ENCODE measurements at places on chromosomes 7 and 10.

DNA sequence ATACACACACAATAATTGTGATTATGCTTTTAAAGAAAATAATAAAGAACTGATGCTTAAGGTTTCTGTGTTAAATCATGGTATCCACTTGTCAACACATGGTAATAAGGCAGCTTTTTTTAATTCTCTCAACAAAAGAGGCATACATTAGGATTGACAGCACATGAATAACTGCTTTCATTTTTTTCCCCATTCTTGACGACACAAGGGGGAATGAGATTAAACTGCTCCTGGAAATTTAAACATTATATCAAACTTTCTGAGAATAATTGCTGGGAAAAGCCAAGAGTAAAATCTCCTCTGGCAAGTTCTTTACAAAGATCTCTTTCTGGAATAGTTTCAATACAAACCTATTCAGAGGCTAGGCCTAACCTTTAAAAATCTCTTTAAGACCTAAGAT, 99.0 kb upstream of the GPR22 start:
- no peak for DNase-seq

GRCh38 chr7:151963895-151964870, 7.9 kb downstream of the GALNTL5 start:
- DNase-seq: no peak

- DNase-seq: no peak
Measured at GRCh38 chr10:115867305-115867704, 405.7 kb downstream of the GFRA1 start.

GRCh38 chr10:47164800-47165128, 135.2 kb upstream of the GDF10 start:
- DNase-seq: no peak

GRCh38 chr10:119478811-119479341, 63.6 kb downstream of the RGS10 start:
- DNase-seq: no peak

DNA sequence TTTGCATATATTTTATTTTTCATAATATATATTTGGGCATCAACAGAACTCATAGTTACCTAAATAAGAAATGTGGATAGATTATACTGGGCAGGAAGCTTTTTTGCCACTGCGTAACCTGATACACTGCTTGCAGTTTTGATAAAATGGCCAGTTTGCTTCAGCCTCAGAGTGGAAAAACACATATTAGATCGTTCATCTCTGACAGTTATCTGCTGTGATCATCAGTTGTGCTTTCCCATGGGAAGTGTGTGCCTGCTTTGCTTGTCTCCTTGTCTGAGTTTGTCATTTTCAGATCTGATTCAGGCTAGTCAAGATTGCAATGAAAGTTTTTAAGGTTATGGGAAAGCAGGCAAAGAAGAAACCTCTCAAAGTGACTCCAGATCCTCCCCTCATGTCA, 54.0 kb downstream of the ADAM12 start:
- DNase-seq: no peak

Measured in activated CD8-positive, alpha-beta memory T cell treated with anti-CD3 and anti-CD28 coated beads for 1 hour (primary cell).